Vagina (tissue), 2 donors: ENCODE measurements at places on chromosomes 7 and 10. TPM values are rescaled to one million over a fixed set of nuclear protein-coding genes. Genes with fewer than 3 reads are reported as not detected.

Gene DCLRE1C
- 13.5 TPM for total RNA-seq

DNA sequence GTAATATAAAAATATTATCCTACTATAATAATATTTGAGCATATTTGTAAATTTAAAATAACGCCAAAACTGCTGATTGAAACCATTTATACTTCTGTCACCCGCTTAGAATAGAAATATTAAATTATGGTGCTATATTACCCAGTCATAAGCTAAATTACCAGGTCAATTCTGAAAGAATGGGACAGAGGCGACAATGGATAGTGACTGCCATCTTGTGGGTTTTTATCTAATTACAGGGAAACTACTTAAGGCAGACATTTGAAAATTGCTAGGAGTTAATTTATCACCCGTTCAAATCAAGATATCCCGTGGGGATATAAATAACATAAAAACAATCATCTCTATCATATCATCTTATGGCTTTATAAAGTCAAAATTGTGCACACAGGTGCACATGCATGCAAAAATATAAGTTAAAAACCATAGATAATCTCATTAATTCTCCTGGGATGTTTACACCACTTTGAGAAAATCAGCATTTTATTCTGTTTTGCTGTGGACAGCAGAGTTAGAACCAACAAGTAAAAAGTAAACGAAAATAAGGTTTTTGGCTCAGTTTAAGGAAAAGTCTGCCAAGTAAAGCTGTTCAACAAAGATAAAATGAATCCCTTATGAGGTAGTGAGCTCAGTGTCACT is 41.3 kb upstream of the HPSE2 start:
- no peaks in the 10 kb centered on the region for H3K27me3 ChIP-seq
- no peak for DNase-seq
- H3K36me3 ChIP-seq, result no peaks in the 10 kb centered on the region
- H3K4me1 ChIP-seq, result no peaks in the 10 kb centered on the region
- no peak overlapping the region for H3K4me3 ChIP-seq
- no peak overlapping the region for H3K27ac ChIP-seq

Gene SEMA3A
- total RNA-seq, result 3.4 TPM

Gene FLNC
- 31.9 TPM for total RNA-seq

DNA sequence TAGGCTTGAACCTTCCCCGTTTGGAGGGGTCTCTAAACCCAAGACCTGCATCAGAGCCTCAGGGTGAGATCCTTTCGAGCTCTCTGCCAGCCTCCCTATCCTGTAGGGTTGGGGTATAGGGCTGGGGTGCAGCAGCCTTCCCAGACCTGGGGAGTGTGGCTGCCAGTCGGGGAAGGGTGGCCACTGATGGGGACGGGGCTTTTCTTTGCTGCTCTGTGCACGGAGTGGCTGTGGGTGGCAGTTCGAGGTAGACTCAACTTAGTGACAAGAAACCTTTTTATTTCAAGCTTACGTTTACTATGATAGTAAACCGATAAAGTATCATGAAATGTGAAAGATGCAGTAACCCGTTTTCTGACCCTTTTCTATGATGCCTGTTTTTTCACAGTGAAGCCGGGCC is 13.0 kb downstream of the ZNF316 start:
- no peaks in the 10 kb centered on the region for H3K27me3 ChIP-seq
- no peaks in the 10 kb centered on the region for H3K36me3 ChIP-seq
- no peak overlapping the region for H3K27ac ChIP-seq
- no peak for DNase-seq
- no peaks in the 10 kb centered on the region for H3K4me1 ChIP-seq

Gene ATAD1
- 44.7 TPM for total RNA-seq

Gene HOXA4
- 0.98 TPM for total RNA-seq

- H3K4me3 ChIP-seq, result no peak overlapping the region
- H3K36me3 ChIP-seq, result no peaks in the 10 kb centered on the region
- H3K27me3 ChIP-seq, result no peaks in the 10 kb centered on the region
- DNase-seq, result no peak
- H3K4me1 ChIP-seq, result no peaks in the 10 kb centered on the region
Observed at GRCh38 chr10:25875556-25876165, 58.4 kb upstream of the MYO3A start.

GRCh38 chr10:79414714-79415113 is 30.7 kb downstream of the ZCCHC24 start:
- H3K4me3 ChIP-seq, result no peak overlapping the region
- H3K27me3 ChIP-seq, result no peaks in the 10 kb centered on the region
- no peak overlapping the region for H3K27ac ChIP-seq

Gene NPSR1
- total RNA-seq, result not detected

- no peaks in the 10 kb centered on the region for H3K4me1 ChIP-seq
- no peak for DNase-seq
- H3K27ac ChIP-seq, result no peak overlapping the region
- no peaks in the 10 kb centered on the region for H3K36me3 ChIP-seq
- H3K4me3 ChIP-seq, result no peak overlapping the region
Observed at GRCh38 chr7:105738133-105738532, 138.3 kb downstream of the ATXN7L1 start.

- H3K4me1 ChIP-seq, result no peaks in the 10 kb centered on the region
- no peak for DNase-seq
- H3K36me3 ChIP-seq, result no peaks in the 10 kb centered on the region
- no peaks in the 10 kb centered on the region for H3K27me3 ChIP-seq
Observed at GRCh38 chr7:23383225-23383624, 84.1 kb downstream of the MALSU1 start.

DNA sequence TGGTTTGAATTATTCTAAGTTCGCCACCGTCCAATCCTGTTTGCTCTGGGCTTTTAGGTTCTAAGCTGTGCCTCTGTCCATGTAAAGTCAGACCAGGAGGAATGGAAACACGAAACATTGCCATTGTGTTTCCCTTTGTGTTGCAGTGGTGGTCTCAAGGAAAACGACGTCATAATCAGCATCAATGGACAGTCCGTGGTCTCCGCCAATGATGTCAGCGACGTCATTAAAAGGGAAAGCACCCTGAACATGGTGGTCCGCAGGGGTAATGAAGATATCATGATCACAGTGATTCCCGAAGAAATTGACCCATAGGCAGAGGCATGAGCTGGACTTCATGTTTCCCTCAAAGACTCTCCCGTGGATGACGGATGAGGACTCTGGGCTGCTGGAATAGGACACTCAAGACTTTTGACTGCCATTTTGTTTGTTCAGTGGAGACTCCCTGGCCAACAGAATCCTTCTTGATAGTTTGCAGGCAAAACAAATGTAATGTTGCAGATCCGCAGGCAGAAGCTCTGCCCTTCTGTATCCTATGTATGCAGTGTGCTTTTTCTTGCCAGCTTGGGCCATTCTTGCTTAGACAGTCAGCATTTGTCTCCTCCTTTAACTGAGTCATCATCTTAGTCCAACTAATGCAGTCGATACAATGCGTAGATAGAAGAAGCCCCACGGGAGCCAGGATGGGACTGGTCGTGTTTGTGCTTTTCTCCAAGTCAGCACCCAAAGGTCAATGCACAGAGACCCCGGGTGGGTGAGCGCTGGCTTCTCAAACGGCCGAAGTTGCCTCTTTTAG is 46.3 kb upstream of the DMBT1 start:
- H3K36me3 ChIP-seq, result peaks cover 30% of the 10 kb centered on the region
- no peaks in the 10 kb centered on the region for H3K4me1 ChIP-seq
- H3K4me3 ChIP-seq, result no peak overlapping the region
- H3K27ac ChIP-seq, result peak overlapping the region; percentile 9
- no peak for DNase-seq

Gene IQUB
- 0.98 TPM for total RNA-seq
